ENCODE measurements at places on chromosomes 1 and 21.

DNA sequence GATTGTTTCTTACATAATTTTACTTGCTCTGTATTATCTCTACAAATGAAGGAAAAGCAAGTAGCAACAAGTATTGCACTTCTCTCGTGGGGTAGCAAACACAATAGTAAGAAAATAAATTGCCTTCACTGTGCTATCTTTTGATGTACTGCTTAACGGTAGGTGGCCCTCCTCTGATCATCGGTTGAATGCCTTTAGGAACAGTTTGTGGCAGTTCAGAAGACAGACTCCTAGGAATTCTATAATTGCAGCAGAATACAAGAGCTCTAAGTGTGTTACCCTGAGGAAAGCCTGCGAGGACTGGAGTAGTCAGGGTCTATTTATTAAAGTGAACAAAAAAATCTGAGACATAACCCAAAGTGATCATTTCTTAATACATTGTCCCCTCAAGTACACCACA, 1135.9 kb downstream of the KCNT2 start:
- DNase-seq: no peak

DNA sequence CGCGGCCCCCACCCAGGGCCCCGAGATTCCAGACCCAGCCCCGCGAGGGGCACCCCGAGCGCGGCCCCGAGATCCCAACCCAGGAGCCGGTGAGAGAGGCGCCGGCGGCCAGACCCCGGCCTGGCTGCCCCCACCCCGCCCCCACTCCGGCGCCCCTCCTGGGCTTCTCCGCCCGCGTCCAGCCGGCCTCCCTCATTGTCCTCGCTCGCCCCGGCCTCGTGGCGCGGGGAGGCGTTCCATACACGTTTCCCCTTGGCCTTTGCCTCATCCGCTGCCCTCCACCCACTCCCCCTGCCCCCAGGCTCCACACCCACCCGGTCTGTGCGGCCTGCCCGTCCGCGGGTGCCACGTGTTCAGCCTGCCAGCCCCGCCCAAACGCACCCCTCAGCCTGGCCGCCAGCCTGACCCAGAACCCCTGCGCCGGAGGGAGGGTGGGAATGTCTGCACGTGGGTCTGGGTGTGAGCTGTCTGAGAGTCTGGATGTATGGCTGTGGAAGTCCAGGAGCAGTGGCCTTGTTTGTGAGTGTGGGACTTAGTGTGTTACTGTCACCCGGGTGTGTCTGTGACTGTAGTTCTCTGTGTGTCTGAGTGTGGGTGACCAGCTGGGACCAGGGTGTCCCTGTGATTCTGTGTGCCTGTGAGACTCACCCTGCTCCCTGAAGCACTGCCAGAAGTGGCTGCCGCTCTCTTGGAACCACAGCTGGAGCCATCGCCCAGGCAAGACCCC, 681 bp downstream of the B4GALT2 start:
- DNase-seq: peak; percentile 47

GRCh38 chr1:22133931-22134324, 9.0 kb downstream of the WNT4 start:
- DNase-seq: no peak

GRCh38 chr1:205319081-205320018, 2.2 kb downstream of the NUAK2 start:
- DNase-seq: peak; percentile 52

GRCh38 chr21:38083535-38083934, 167.3 kb upstream of the KCNJ6 start:
- no peak for DNase-seq

DNA sequence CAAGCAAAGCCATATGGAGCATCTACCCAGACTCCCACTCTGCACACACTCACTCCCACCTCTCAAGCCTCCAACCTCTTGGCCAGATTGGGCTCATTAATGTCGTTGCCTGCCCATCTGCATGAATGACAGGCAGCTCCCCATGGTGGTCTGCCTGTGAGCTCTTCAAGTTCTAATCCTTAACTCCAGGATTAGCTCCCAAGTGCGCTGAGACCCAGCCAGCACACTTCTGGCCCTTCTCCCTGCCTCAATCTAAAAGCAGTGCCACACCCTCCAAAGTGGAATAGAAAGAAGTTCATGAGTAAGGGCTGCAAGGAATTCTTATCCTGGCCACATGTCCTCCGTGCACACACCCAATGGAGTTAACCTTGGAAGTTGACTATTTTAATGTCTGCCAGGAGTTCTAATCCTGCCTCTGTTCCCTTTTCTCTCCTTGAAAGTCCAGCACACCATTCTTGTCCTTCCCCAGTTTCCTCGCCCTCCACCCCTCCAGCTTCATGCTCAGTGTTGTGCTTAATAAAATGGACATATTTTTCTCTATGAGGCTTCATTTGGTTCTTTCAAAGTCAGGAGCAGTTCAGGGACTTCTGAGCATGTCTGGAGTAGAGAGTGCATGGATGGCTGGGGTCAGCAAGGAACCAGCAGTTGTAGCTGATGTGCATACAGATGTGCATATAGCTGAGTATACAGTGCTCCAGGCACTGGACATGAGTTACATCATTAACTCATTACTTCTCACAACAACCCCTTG, 30.1 kb downstream of the CAMK1G start:
- DNase-seq: no peak

GRCh38 chr21:15431053-15431452, 298.7 kb upstream of the USP25 start:
- no peak for DNase-seq

GRCh38 chr1:224266915-224267856, 62.8 kb downstream of the NVL start:
- no peak for DNase-seq
